ENCODE measurements at places on chromosomes 1 and 21.

GRCh38 chr1:96425382-96426129 is 296.0 kb upstream of the PTBP2 start:
- DNase-seq: no peak

DNA sequence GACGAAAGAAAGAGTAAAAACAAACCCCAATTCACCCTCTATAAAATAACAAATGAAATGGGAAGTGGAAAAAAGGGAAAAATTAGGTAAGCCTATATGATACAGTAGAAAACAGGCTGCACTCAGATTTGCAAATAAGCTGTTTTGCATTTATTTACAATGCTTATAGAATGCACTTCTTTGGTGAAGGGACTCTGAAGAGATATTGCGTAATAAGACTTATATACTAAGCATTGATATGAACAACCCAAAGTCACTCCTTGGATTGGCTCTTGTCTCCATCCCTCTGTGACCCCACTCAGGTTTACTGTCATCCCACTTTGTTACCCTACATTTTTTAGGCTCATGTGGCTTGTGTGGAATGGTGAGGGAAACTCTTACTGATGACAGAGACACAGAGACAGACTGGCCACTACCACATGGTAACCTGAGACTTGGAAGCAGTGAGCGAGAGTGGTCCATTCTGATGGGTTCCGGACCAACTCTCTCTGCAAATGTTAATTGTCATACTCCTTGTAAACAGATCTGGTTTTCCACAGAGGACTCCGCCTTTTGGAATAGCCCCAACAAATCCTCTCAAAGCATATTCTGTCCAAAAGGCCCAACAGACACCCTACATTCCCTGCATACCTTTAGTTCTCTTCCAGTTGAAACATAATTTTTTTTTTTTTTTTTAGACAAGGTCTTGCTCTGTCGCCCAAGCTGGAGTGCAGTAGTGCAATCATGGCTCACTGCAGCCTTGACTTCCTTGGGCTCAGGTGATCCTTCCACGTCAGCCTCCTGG is 11.0 kb downstream of the GSTM5 start:
- DNase-seq: no peak

GRCh38 chr1:15508700-15509487 is 15.1 kb downstream of the CASP9 start:
- DNase-seq: no peak

- DNase-seq: no peak
These were observed 113.0 kb upstream of the NR5A2 start for GRCh38 chr1:199914546-199914945.

- no peak for DNase-seq
These were observed 63.7 kb downstream of the NAV1 start for GRCh38 chr1:201602413-201603265.

GRCh38 chr1:38865112-38865715 is 5.6 kb upstream of the RRAGC start:
- no peak for DNase-seq

- peak; percentile 56 for DNase-seq
These were observed 99.8 kb downstream of the INTS7 start for GRCh38 chr1:211935448-211935970.

GRCh38 chr1:158199849-158200248 is 19.2 kb downstream of the CD1D start:
- DNase-seq: no peak

GRCh38 chr1:228465141-228465540 is 22.0 kb upstream of the RNF187 start:
- no peak for DNase-seq

Data from GM19239 (cell line).